Head of caudate nucleus (tissue), 42 donors: ENCODE measurements at places on chromosomes 3 and 15.
A peak's percentile ranks its signal among the peaks of the same experiment; 100 is the strongest.

DNA sequence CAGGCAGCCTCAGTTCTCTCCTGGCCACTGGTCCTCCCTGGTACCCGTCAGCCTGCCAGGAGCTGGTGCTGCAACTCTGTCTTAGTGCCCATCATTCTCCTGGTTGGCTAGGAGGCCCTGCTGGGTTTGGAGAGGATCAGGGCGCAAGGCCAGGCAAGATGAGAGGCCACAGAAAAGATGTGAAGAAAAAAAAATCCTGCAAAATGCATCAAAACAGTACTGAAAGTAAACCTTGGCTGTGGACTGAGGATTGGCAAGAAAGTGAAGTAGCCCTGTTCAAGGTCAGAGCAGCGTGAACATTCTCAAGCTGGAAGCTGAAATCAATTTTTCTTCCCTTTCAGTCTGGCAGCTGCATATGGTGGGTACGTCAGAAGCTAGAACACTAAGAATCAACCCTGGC is 74.2 kb downstream of the GTF2E1 start:
- DNase-seq: peak; percentile 39

DNA sequence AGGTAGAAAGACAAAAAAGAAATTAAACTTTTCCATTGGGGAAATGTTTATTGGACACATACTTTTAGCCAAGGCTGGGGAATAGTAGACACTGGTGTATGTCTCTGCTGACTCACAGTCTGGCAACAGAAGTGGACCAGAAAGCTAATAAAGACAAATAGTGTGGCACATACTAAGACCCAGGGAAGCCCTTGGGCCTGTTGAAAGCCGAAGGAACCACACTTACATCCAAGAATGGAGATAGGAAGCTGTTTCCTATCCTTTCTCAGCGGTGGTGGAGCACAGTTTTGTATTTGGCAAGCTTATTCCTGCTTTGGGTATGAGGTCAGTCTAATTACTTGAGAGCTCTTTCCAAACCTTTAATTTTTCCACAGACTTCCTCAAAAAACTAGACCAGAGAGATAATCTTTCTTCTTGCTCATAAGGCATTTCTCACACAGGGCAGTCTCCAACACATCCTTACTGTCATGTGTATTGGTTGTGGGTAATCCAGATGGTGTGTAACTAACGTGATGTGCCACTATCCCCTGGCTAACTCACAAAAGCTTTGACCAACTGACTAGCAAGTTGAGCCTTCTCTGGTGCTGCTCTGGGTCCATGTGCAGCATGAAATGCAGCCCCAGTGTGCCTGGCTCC is 279.1 kb upstream of the IGF1R start:
- DNase-seq: no peak

- peak; percentile 46 for DNase-seq
These were observed 440 bp downstream of the PRTG start for GRCh38 chr15:55742498-55742926.

GRCh38 chr15:46127361-46127874 is 492.6 kb downstream of the SQOR start:
- no peak for DNase-seq
